ENCODE measurements at places on chromosomes 5 and 9.

GRCh38 chr5:6574537-6575245 lies 58.2 kb downstream of the NSUN2 start:
- DNase-seq, result no peak

- peak; percentile 93 for DNase-seq
Observed at GRCh38 chr9:137034709-137035506, 3.0 kb upstream of the FUT7 start.

DNA sequence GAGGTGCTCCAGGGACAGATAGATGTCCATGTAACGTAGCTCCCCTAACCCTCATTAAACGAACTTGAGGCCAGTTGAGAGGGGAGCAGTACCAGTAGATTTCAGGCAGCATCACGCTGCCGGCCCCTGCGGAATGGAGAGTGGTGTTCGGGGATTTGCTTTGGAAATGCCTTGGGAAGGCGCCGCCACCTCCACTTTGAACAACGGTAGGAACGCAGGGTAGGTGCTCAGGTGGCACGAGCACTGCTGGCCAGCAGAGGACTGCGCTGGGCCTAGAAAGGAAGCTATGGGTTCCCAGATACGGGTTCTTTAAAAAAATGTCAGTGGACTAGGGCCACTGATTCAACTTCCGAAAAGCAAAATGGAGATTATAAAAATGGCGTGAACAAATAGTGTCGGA lies 271.8 kb downstream of the FANCC start:
- DNase-seq, result no peak

GRCh38 chr9:31639451-31639850 lies 745.0 kb upstream of the ACO1 start:
- no peak for DNase-seq

DNA sequence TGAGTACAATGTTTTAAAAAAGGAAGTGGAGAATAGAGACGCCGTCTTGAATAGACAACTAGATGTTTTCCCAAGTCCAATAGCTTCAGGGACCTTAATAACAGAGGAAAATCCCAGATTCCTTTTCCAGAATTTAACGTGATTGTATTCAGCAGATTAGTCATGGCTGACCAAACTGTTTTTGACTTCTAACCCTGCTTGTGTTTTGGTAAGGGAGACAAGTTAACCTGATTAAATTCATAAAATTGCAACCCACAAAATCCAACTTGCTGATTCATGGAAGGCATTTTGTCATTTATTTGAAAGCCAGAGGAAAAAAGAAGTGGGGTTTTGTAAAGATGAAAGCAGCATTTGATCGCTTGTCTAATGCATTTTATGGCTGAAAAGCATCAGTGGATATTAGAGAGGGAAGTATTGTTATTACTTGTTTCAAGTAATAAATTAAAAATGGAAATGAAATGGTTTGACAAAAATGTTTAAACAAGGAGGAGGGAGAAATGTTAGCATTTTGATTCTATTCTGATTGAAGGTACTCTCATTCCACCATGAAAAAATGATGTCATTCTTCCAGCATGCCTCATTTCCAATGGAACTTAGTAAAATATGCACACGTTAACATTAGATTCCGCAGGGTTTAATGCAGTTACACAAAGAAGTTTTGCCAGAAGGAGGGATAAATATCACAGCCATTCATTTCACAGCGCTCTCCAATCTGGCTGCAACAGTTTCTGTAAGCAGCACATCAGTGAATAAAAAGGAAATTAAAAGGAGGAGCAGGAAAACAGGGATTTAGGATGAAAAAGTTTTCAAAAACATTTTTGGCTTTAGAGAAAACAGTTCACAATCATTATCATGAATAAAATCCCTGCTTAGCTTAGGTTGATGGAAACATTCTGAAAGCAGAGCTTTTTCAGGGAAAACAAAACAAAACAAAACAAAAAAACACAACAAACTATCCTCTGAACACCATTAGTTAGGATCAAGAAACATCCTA lies 314.7 kb downstream of the PRR16 start:
- no peak for DNase-seq

GRCh38 chr9:80951675-80952074 lies 737.7 kb downstream of the TLE1 start:
- no peak for DNase-seq

GRCh38 chr5:176391999-176392398 lies 3.4 kb downstream of the HIGD2A start:
- no peak for DNase-seq

Data from Right ventricle myocardium inferior (tissue), 1 donor.